Heart right ventricle (tissue), 16 donors: ENCODE measurements at places on chromosomes 5 and 9.
A peak's percentile ranks its signal among the peaks of the same experiment; 100 is the strongest.

GRCh38 chr5:82885627-82886389, 191.4 kb downstream of the TMEM167A start:
- H3K4me3 ChIP-seq: no peak overlapping the region
- no peaks in the 10 kb centered on the region for H3K36me3 ChIP-seq
- H3K27ac ChIP-seq: no peak overlapping the region
- no peaks in the 10 kb centered on the region for H3K27me3 ChIP-seq

- H3K27ac ChIP-seq: no peak overlapping the region
- no peak for DNase-seq
- H3K4me3 ChIP-seq: no peak overlapping the region
- no peaks in the 10 kb centered on the region for H3K36me3 ChIP-seq
- H3K27me3 ChIP-seq: peaks cover 44% of the 10 kb centered on the region
Measured at GRCh38 chr5:429453-430188, 13.4 kb upstream of the EXOC3 start.

GRCh38 chr9:87513880-87514535, 16.3 kb downstream of the DAPK1 start:
- H3K36me3 ChIP-seq: no peaks in the 10 kb centered on the region
- no peak overlapping the region for H3K27ac ChIP-seq

GRCh38 chr5:115599502-115599901, 2.8 kb downstream of the TICAM2 start:
- no peak for DNase-seq
- H3K4me3 ChIP-seq: no peak overlapping the region
- H3K27me3 ChIP-seq: no peaks in the 10 kb centered on the region
- H3K27ac ChIP-seq: peak overlapping the region; percentile 8
- peaks cover 35% of the 10 kb centered on the region for H3K4me1 ChIP-seq
- H3K36me3 ChIP-seq: no peaks in the 10 kb centered on the region

DNA sequence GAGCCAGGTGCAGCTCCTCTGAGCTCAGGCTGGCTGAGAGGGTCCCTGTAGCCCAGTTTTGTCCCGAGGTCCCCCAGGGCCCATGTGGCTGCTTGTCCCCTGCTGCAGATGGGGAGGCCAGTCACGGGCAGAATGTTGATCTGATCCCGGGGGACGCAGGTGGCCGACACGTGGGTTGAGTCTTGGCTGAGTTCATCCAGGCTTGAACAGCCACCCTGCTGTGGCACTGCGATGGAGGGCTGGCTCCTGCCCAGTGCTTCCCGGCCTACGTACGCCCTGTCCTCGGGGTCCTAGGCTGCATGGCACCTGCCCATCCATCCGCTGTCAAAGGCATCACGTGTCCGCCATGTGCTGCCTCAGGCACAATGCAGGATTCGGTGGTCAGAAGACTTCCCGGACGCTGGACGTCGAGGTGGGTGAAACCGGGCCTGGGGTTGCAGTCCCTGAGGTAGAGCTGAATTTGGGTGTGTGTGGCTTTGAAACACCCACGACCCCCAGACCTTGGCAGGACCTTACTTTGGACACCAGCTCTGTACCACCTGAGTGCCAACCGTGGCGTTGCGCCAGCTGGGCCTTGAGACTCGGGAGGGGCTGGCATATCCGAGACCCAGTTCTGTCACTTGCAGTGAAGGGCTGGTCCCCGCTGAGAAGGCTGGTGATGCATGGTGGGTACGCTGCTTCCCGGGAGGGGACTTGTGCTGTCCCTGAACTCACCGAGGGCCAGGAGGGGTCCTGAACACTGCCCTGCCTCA, 22.3 kb downstream of the RXRA start:
- H3K4me3 ChIP-seq: no peak overlapping the region
- no peaks in the 10 kb centered on the region for H3K36me3 ChIP-seq
- peaks cover 100% of the 10 kb centered on the region for H3K4me1 ChIP-seq
- no peak overlapping the region for H3K27ac ChIP-seq
- no peak for DNase-seq

- no peaks in the 10 kb centered on the region for H3K4me1 ChIP-seq
- no peaks in the 10 kb centered on the region for H3K27me3 ChIP-seq
- no peak overlapping the region for H3K4me3 ChIP-seq
- H3K36me3 ChIP-seq: no peaks in the 10 kb centered on the region
- DNase-seq: no peak
Measured at GRCh38 chr5:143968071-143968878, 156.3 kb downstream of the HMHB1 start.

DNA sequence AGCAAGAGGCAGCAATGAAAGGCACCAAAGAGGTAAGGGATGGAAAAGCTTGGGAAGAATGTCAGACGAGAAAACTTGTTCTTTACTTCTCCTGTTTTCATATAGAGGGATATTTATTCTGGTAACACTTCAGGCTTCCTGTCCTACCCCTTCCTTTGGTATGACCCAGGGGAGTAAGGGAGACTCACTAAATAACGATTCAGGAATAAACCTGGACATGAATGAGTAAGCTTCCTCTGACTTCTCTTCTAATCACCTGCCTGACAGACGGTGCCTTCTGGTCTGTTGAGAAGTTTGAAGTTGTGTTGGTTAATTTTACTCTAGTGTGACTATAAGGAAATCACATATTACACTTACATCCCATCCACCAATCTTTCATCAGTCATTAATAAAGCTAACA, 461.2 kb downstream of the CDH12 start:
- DNase-seq: no peak
- no peaks in the 10 kb centered on the region for H3K4me1 ChIP-seq
- H3K4me3 ChIP-seq: no peak overlapping the region
- no peaks in the 10 kb centered on the region for H3K27me3 ChIP-seq

DNA sequence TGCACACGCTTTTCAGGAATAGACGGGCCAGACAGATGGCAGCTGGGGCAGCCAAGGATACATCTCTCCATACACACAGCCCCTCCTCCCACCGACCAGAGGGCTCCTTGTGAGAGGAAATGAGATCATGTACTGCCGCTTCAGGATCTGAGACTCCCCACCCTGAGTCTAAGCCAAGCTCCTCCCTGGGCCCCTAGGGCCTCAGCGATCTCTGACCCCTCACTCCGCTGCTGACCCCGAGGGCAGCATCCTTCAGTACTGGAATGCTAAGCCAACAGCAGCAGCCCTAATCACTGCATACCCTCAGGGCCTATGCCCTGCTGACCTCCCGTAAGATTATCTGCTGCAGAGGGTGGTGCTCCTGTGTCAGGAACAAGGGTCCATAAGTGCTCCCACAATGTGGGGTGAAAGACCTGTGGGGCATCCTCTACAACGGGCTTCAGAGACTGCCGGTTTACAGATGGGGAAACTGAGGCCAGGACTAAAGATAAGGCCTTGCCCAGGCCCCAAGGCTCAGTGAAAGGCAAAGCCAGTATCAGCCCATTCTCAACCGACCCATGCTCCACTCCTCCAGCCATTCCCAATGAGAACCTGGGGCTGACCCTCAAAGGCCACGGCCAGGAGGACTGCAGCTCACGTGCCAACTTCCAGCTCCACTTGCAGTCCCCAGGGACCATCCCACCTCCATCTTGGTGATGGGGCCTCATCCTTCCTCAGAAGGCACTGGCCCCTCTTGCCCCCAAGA, 37.5 kb downstream of the BICD2 start:
- no peaks in the 10 kb centered on the region for H3K36me3 ChIP-seq
- H3K27ac ChIP-seq: no peak overlapping the region
- peaks cover 60% of the 10 kb centered on the region for H3K4me1 ChIP-seq
- no peak overlapping the region for H3K4me3 ChIP-seq

GRCh38 chr9:83281306-83282255, 218.6 kb upstream of the RASEF start:
- peak overlapping the region; percentile 36 for H3K27ac ChIP-seq
- H3K27me3 ChIP-seq: no peaks in the 10 kb centered on the region
- no peaks in the 10 kb centered on the region for H3K36me3 ChIP-seq
- H3K4me1 ChIP-seq: peaks cover 27% of the 10 kb centered on the region
- peak; percentile 56 for DNase-seq
